ENCODE measurements at places on chromosomes 6 and 20.

- DNase-seq: no peak
Measured at GRCh38 chr6:15020119-15020770, 225.6 kb upstream of the JARID2 start.

- no peak for DNase-seq
Measured at GRCh38 chr20:11235058-11235457, 561.3 kb upstream of the JAG1 start.

GRCh38 chr6:42562788-42563405, 932 bp upstream of the UBR2 start:
- DNase-seq: no peak

DNA sequence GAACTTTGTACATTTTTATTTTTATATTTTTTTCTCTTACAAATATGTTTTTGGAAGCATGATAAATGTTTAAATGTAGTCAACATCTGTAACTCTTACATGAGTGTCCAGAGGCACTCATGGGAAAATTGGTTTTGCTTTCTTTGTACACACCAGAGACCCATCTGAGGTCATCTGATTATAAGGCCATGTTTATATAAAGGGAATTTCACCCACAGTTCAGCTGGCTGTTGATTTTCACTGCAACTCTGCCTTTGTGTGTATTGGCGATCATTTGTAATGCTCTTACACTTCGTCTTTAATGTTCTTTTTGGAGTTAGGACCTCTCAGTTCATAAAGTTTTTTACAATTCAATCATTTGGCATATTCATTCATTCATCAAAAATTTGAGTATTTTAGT, 28.1 kb downstream of the RIOK1 start:
- no peak for DNase-seq

GRCh38 chr20:50321797-50322480, 131.3 kb downstream of the CEBPB start:
- DNase-seq: no peak

DNA sequence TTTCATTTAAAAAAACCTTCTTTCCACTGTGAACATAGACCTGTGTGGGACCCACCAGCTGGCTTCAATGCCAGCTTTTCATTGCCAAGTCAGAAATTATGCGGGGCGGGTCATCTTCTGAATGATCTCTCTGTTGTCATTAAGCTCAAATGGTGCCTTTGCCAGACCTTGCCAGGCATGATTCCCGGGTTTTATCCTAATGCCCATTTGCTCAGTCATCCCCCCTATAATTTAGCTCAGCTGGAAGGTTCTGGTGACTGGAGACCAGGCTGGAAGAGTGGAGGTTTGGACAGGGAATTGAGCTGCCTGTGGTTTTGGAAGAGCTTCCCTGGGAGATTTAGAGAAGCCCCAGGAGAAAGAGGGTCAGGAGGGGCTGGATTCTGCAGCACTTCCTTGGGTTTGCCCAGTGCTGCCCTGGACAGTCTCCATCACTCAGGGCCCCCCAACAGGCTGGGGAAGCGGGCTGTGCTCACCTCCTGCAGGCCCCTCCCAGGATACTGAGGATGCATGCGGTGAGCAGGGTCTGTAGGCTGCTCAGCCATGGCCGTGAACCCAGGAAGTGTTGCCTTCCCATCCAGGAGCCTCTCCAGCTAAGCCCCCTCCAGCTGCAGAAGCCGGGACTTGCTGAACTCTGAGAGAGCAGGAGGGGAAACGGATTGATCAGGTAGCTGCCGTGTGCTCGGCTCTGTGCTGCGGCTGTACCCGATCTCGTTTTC, 273.0 kb downstream of the CDH4 start:
- no peak for DNase-seq
